ENCODE measurements at places on chromosomes 12 and 14.

GRCh38 chr12:108856170-108856427, 1.3 kb downstream of the SSH1 start:
- DNase-seq: no peak

- no peak for DNase-seq
Measured at GRCh38 chr14:57486767-57487379, 6.8 kb downstream of the CCDC198 start.

- no peak for DNase-seq
Measured at GRCh38 chr12:71509705-71510104, 70.1 kb downstream of the LGR5 start.

- no peak for DNase-seq
Measured at GRCh38 chr12:40226705-40227104, 1.9 kb downstream of the LRRK2 start.

DNA sequence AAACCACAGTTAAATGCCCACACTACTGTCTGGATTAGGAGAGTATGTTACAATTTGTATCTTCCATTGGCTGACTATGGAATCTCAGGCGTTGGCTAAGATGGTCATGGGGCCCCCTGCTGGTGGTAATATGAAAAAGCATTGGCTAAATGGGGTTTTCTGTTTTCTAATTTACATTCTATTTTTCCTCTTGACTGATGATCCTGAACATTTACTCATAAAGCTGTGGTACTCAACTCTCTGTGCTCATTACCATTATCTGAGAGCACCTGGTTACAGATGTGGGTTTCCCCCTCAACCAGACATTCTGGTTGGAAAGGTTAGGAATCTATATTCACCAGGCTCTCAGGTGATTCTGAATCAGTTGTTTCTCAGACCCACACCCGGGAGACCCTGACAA, 64.8 kb downstream of the WSCD2 start:
- DNase-seq: no peak

GRCh38 chr14:102363182-102363943, 622 bp downstream of the TECPR2 start:
- DNase-seq: no peak

GRCh38 chr14:69208666-69209065, 17.4 kb downstream of the EXD2 start:
- no peak for DNase-seq

DNA sequence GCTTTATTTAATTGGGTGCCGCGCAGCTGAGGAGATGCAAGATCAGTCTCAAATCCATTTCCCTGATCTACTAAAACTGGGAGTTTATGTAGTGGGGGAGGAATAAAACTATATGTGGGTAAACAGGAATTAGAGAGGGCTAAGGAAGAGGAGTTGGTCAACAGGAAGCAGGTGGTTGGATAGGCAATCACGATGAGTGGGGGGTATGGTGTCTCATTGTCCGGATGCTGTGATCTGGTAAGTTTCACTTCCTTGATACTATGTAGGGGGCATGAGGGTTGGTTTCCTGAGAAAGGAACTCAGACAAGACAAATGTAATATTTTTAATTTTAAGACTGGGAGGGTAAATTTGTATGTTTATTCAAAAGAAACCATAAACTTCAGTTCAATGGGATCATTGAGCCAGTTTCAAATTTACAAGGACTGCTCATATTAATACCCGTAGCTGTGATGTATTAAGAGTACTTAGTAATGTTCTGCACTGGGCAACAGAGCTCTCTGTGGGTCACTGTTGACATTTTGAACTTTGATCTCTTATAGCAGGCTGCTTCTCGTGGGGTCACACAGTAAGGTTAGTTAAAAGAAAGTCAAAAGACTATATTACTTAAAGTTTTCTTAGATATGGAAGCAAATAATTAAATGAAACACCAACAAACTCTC, 786.2 kb upstream of the FBXO33 start:
- DNase-seq: no peak

DNA sequence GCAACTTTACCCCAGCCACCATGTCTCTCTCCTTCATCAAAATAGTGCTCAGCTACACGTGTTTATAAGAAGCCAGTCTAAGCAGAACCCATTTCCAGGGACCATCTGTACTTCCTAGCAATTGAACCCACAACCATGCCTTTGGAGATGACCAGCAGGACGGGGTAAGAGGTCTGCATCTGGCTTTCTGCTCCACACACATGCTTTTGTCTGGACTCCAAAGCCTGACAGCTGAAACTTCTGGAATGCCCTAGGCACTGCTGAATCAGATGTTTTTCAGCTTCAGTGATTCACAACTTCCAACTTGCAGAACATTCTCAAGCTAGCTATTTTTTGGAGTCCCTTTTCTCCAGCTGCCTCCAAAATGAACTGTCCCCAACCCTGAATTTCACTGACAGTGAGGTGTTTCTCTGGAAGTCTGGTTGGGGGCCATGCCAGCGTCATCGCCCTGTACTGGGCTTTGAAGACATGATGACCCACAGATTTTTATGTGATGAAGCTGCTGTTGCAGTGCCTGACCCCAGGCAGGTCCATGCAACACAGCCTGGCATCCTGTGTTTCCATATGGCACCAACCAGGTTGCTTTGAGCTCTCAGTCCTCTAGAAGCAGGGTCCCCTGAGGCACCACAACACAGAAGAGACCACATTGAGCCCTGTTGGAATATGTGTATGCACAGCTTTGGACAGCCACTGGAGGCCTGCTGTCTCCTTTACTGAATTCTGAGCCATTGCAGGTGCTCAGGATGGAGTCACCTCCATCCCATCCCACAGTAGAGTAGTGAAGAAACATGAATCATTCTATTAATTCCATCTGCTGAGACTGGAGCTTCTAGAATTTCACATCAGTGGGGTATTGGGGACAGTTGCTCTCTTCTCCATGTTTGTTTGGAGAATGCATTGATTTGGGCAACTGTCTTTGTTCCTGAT, 80.2 kb downstream of the NUAK1 start:
- DNase-seq: no peak

DNA sequence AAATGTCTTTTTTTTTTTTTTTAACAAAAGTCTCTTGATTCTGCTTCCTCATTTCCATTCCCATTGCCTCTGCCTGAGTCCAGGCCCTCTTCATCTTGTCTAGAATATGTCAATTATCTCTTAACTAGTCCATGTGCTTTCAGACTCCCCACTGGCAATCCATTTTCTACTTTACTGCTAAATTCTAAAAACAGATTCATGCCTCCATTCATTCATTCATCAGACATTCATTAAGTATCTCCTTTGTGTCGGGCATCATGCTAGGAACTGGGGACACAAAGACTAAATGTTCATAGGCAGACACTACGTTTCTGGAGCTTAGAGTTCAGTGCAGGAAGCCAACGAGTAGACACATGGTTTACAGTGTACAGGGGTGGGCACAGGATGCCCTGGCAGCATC, 9.6 kb upstream of the NEDD1 start:
- no peak for DNase-seq

DNA sequence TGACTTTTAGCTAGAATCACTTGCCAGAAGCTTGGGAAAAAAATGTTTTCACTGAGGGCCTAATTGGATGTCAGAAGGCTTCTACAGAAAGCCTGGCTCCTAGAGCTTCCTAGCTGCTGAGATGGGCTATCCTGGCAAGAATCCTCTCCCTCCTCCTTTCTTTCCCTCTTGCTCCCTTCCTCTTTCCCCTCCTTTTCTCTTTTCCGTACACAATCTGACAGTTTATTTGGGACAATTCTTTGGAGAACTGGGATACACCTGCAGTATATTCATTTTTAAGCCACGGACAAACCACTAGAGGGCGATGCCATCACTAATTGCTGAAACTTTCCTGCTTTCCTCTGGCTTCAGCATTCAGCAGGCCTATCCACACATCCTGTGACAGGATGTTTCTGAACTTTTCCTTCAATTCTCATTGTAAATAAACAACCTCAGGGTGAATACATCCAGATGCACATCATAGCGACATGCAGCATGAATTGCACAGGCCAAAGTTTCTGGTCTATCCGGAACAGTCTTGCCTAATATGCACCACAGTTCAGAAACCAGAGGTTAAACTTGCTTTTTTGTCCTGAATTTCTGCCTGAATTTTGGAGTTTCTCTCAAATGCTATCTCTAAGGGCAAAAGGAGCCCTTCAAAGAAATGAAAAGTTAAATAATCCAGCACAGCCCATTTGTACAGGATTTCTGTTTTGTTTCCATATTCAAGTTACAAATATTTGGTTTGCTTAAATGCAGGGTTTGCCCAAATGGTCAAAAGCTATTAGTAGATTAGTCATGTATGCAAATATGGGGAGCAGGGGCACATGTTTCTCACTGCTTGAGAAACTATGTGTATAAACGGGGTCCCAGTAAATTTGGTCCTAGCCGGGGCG, 142.8 kb downstream of the PAWR start:
- no peak for DNase-seq

GRCh38 chr12:28278499-28278898, 88.2 kb downstream of the CCDC91 start:
- no peak for DNase-seq

GRCh38 chr12:2291182-2291832, 238.5 kb downstream of the CACNA1C start:
- no peak for DNase-seq

DNA sequence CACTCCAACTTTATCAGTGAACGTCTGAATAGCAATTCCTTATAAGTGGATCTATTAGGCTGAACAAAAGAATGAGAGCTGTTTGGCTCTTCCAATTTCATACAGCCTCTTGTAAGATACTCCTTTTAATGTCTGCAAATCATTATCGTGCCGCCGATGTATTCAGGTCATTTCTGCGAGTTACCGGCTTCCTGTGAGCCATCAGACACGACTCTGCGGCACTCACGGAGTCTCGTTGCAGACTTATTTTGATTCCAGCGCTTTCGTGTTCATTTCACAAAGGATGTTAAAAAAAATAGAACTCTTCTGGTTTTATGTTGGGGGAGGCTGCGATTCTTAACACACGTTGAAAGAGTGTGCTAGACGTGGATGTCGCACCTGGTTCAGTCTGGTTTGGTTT, 106.6 kb downstream of the GLT1D1 start:
- no peak for DNase-seq

DNA sequence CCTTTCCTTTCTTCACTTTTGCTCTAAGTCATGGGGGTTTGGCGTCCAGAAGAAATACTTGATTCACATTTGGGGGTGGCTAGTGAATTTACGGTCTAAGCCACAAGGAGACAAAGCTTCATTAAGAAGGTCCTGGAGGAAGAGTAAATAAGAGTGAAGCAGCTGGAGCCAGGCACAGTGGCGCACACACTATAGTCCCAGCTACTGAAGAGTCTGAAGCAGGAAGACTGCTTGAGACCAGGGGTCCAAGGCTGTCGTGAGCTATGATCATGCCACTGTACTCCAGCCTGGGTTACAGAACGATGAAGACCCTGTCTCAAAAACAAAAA, 23.3 kb downstream of the ACTN1 start:
- DNase-seq: no peak

- DNase-seq: no peak
Measured at GRCh38 chr12:72346363-72346944, 74.3 kb downstream of the TRHDE start.

- DNase-seq: no peak
Measured at GRCh38 chr14:67982711-67983608, 163.4 kb downstream of the RAD51B start.

DNA sequence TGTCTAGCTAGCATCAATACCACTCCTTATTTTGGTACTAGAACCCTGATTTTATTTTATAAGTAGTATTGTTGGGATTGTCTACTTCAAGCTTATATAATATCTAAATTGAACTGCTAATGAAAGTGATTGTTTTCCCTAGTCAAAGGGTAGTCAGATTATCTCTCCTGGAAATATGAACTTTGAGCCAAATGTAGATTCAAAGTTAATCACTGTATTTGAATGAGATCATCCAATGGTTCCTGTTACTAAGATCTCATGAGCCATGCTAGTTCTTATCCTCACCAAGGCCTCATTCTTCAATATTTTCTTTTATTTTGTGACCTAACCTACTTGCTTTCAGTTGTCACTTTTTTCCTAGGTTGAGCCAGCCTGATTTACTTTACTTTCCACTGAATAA, 276.7 kb downstream of the RASSF9 start:
- no peak for DNase-seq

GRCh38 chr12:2739832-2740641, 54.7 kb upstream of the FKBP4 start:
- no peak for DNase-seq

DNA sequence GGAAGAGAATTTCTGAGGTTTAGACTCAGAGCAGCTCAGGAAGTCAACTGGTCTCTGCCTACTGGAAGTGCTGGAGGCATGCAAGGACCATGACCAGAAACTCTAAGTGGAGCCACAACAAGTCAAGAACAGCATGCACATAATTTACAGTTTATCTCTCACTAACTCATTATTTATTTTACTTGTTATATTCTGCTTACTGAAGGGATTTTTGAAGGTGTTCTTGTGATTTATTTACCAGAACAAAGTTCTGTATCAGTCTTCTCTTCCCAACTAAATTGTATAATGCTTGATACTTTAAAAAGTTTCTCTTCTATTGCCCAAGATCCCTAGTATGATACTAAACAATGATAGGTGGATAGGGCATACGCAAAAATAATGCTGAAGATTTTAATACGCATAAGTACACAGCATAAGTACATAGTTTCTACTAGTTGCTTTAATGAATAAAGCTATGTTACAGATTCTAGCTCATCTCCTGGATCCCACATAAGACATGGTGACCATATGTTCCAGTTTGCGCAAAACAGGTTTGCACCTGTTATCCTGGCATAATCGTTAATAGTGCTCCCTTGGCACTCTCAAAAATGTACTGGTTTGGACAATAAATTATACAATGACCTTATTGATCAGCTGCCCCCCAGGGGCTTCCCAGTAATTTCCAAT, 11.6 kb upstream of the SPTB start:
- no peak for DNase-seq

Measured in activated CD8-positive, alpha-beta memory T cell treated with anti-CD3 and anti-CD28 coated beads for 1 hour (primary cell).